ENCODE measurements at places on chromosomes 7 and 10.

DNA sequence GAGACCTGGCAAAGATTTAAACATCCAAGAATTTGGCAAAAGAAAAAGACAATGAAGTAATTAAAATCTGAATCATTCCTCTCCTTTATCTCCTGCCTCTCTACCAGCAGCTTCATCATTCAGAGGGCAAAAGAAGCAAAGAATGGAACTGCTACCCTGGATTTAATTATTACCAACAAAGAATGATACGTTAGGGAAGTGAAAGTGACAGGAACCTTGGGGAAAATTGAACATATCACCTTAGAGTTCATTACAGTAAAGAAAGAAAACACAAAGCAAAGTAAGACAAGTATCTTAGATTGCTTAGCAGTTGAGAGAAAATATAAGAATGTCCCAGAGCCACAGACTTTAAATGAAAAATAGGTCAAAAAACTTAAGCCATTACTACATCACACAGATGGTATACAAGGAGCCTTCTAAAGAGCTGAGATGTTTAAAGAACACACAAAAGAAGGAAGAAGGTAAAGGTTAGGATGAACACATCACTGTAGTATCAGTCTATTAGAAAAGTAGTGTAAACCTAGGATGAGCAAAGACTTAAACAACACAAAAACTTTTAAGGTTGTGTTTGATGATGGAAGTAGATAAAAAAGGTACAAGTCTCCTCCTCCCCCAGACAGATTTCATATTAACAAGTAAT is 17.5 kb downstream of the CTNNA3 start:
- no peak for DNase-seq

DNA sequence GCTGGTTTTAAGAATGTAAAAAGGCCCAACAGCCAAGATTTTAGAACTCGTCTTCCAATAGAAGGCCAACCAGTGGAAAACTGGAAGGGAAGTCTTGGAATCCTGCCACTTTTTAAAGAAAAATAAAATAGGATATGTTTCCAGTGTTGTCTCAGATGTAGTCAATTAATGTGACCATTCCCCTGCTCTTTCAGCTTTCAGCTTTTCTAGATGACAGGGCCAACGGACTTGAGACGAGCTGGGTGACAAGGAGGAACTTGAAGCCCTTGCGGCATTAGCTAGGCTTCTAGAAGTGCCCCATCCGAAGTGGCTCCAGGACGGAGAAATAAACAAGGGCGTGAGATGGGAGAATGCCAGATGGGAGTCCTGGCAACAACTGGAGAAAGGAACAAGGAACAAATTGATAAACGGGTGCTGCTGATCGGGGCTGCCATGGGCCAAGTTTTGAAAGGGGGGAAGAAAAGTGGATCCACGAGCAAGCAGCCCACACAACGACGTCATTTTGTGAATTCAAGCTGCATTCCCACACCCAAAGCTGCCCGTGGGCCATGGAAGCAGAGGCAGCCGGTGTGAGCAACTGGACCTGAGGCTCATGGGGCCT is 42.3 kb downstream of the CTBP2 start:
- DNase-seq: no peak

DNA sequence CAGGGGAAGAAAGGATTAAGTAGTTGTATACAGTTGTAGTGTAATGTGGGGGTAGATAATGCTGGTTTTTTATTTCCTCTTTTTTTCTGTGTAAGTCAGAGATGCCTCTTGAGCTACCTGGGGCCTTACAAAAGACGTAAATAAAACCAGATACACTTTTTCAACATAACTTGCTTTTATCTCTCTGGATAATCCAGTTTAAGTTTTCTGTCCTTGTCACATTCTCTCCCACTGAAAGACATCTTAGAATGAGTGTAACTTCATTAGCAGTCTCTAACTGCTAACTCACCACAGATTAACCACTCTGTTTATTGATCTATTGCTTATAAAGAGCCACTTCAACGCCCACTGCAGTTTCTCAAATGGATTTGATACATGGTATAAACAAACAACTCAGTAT is 64.1 kb upstream of the LRRN3 start:
- DNase-seq: no peak

GRCh38 chr7:106270122-106270977 is 14.4 kb downstream of the NAMPT start:
- DNase-seq: no peak

GRCh38 chr7:37705976-37706375 is 22.4 kb downstream of the GPR141 start:
- no peak for DNase-seq

DNA sequence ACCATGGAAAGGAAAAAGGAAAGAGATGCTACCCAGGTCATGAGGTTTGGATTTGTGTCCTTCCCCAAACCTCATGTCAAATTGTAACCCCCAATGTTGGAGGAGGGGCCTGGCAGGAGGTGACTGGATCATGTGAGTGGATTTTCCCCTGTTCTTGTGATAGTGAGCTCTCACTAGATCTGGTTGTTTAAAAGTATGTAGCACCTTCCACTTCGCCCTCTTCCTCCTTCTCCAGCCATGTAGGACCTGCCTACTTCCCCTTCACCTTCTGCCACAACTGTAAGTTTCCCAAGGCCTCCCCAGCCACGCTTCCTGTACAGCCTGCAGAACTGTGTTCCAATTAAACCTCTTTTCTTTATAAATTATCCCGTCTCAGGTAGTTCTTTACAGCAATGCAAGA is 113.9 kb downstream of the FAM107B start:
- no peak for DNase-seq

GRCh38 chr10:129272176-129272575 is 194.9 kb upstream of the MGMT start:
- DNase-seq: no peak

GRCh38 chr10:74949843-74950765 is 123.7 kb downstream of the KAT6B start:
- DNase-seq: no peak

GRCh38 chr7:22393913-22394729 is 37.2 kb upstream of the RAPGEF5 start:
- no peak for DNase-seq

DNA sequence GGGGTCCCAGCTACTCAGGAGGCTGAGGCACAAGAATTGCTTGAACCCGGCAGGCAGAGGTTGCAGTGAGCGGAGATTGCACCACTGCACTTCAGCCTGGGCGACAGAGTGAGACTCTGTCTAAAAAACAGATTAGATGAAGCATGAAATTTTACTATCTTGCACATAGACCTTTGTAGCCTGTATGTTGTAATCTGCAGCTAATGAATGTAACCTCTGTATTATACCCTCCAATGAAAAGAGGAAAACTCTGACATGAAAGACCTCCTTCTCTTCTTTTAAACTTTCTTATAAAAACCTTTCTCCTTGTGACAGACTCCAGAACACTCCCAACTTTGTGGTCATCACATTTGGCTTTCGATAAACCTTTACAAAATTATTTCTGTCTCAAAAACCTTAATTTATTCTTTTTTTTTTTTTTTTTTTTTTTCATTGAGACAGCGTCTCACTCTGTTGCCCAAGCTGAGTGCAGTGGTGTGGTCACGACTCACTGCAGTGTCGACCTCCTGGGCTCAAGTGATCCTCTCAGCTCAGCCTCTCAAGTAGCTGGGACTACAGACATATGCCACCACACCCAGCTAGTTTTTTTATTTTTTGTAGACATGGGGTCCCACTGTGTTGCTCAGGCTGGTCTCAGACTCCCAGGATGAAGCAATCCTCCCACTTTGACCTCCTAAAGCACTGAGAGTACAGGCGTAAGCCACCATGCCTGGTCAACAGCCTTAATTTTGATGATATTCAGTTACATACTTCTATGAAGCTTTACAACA is 97.4 kb downstream of the SVOPL start:
- no peak for DNase-seq

- DNase-seq: no peak
These were observed 33.2 kb downstream of the RPS24 start for GRCh38 chr10:78066728-78067430.

- no peak for DNase-seq
These were observed 694.2 kb upstream of the FZD8 start for GRCh38 chr10:36336315-36336714.

- no peak for DNase-seq
These were observed 193.4 kb upstream of the FZD8 start for GRCh38 chr10:35835545-35835944.

- DNase-seq: no peak
These were observed 142.6 kb upstream of the ASAH2 start for GRCh38 chr10:50393784-50394467.

DNA sequence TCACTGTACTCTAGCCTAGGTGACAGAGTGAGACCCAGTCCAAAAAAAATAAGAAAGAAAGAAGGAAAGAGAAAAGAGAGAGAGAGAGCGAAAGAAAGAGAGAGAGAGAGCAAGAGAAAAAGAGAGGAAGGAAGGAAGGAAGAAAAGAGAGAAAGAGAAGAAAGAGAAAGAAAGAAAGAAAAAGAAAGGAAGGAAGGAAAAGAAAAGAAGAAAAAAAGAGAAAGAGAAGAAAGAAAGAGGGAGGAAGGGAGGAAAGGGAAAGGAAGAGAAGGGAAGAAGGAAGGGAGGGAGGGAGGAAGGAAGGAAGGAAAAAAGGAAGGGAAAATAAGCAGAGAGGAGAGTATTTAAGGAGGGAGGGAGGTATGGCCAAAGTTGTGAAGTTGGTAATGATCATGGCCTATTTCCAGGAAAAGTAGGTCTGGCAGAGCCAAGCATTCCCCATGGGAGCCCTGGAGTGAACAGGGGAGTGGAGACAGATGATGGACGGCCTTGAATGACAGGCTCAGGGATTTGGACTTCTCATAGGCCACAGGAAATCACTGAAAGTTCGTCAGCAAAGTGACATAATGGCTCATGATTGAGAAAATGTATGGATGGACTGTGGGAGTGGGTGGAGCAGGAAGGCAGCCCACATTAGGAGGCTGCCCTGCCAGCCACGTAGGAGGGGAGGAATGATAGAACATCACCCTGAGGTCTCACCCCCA is 44.8 kb upstream of the CUX1 start:
- no peak for DNase-seq

DNA sequence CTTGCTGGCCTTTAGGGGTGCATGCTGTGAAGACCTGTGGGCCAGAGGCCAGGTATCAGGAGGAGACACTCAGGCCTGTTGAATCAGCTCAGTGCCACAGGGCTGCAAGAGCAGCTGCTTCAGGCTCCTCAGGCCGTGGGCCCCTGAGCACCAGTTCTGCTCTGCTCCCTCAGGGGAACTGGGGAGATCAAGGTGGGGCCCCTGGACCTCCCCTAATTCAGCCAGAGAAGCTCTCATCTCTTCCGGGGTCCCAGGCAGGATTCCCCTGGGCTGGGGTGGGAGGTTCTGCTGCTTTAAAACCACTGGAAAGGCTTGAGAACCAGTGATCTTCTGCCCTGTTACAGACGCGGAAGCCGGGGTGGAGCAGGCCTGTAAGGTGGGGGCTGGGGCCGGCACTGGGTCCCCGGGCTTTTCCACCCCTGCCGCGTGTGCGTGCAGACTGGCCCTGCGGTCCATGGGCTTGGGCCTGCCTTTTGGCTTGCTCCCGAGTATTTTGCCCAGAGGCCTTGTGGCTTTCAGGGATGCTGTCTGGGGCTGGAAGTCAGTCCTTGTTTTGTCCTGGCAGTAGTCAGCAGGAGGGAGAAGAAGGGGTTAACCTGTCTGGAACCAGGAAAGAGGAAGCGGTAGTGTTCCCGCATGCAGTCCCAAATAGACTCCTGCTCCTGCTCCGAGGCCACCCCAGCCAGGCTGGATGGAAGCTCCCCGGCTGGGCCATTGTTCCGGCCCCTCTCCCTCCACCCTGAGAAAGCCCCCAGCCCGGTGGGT is 74.3 kb downstream of the LHPP start:
- no peak for DNase-seq

- no peak for DNase-seq
These were observed 171.5 kb downstream of the CPEB3 start for GRCh38 chr10:92119340-92119739.

DNA sequence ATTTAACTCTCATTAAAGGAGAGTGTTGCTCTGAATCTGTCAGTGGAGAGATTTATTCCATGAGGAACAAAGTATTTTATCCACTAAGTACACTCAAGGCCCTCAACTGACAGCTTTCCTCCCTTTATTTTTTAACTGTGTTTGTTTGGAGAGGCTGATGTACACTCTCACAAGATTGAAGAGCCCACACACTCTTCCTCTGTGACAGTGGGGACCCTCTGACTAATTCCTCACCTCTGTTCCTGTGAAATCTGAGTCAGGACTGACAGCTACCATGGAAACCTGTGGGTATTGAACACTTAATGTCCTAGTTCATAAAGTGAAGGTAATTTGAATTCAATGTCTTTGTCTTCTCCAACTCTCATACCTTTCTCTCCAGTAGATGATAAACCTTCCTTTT is 189.8 kb upstream of the PITRM1 start:
- no peak for DNase-seq

GRCh38 chr7:50272808-50273207 is 31.7 kb upstream of the IKZF1 start:
- DNase-seq: no peak

GRCh38 chr10:44242826-44243225 is 142.1 kb downstream of the CXCL12 start:
- DNase-seq: no peak
